ENCODE measurements at places on chromosomes 1 and 21.

GRCh38 chr1:223084464-223084866 lies 58.6 kb downstream of the TLR5 start:
- DNase-seq, result no peak

DNA sequence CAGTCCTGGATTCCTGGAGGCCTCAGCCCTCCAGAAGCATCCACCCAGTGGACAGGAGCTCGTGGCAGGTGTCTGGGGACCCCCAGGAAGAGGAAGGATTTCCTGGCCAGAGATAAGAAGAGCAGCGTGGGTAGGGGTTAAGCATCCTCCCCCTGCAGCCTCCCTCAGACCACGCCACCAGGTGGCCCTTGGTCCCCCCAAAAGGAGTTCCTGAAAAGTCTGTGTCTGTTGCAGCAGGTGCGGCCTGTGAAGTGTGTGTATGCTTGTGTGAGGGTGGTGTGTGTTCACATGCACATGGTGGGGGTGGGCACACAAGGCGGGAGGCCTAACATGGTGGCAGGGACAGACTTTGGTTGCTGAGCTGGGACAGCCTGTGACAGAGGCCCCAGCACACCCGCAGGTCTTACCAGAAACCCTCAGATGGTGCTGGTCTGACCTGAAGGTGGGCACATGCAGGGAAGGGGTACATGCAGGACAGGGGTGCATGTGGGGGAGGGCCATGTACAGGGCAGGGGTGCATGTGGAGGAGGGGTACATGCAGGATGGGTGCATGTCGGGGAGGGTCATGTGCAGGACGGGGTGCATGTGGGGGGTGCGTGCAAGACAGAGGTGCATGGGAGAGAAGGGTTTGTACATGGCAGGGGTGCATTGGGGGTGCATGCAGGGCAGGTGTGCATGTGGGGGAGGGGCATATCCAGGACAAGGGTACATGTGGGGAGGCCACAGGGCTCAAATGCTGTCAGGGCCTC lies 18.2 kb upstream of the RUNX3 start:
- DNase-seq, result no peak

GRCh38 chr1:101219924-101220870 lies 16.6 kb upstream of the S1PR1 start:
- DNase-seq, result no peak

GRCh38 chr1:24308365-24309015 lies 10.7 kb upstream of the GRHL3 start:
- DNase-seq, result no peak

DNA sequence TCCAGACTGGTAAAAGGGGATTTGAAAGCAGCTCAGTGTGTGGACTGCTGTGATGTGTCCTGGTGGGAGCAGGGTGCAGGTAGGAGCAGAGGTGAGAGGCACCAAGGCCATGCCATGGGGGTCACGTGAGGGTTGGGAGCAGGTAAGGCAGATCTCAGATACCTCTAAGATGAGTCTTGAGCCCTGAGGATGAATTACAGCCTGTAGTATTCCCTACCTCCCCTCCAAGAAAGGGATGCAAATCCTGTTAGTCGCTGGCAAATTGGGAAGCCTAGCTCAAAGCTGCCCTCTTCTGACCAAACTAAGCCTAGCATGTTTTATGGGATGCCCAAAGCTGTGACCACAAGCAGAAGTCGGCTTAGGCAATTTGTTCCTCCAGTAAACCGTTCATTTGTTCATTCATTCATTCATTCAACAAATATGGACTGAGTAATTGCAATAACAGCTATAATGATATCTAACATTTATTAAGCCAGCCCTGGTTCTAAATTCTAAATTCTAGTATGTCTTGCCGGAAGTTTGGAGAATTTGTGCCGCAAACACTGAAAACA lies 3.9 kb upstream of the NUAK2 start:
- DNase-seq, result peak; percentile 16

DNA sequence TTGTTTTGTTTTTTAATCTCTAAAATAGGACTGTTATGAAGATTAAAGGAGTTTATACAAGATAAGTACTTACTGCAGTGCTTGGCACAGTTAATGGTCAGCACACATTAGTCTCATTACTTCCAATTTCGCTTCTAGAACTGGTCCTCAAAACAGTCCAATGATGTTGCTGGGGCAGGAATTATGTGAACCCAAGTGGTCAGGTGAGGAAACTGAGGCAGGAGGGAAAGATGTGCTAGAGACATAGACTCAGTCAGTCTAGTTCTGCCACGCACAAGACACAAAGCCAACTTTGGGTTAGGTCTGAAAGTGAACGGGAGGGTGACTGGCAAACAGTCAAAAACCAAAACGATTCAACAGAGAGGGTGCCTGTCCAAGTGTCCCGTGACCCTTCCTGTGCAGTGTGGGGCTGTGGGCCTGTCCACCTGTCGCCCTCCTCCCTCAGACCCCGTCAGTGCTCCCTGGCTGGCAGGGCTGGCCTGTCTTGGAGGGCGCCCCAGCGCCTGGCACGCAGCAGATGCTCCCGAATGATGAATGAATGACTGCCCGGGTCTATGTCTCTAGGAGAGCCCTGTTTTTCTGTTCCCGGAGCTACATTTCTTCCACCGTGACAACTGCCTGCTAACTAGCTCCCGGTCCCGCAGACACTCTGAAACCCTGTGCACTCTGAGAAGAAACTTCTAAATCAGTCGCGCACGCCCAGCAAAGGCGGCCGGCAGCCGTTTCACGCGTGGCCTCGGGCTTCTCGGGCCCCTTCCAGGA lies 2.4 kb downstream of the LRP8 start:
- DNase-seq, result no peak

DNA sequence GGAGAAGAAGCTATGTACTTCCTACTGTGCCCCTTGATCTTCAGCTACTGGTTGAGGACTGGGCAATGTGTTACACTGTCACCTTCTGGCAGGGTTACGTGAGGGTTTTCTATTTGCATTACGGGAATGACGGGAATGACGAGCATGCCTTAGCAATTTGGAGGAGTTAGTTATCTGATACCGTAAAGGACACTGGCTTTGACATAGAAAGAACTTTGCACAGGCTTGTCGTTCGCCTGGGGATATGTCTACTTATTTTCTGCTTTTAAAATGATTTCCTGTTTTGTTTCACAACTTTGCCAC lies 19.8 kb upstream of the ACBD6 start:
- DNase-seq, result no peak

DNA sequence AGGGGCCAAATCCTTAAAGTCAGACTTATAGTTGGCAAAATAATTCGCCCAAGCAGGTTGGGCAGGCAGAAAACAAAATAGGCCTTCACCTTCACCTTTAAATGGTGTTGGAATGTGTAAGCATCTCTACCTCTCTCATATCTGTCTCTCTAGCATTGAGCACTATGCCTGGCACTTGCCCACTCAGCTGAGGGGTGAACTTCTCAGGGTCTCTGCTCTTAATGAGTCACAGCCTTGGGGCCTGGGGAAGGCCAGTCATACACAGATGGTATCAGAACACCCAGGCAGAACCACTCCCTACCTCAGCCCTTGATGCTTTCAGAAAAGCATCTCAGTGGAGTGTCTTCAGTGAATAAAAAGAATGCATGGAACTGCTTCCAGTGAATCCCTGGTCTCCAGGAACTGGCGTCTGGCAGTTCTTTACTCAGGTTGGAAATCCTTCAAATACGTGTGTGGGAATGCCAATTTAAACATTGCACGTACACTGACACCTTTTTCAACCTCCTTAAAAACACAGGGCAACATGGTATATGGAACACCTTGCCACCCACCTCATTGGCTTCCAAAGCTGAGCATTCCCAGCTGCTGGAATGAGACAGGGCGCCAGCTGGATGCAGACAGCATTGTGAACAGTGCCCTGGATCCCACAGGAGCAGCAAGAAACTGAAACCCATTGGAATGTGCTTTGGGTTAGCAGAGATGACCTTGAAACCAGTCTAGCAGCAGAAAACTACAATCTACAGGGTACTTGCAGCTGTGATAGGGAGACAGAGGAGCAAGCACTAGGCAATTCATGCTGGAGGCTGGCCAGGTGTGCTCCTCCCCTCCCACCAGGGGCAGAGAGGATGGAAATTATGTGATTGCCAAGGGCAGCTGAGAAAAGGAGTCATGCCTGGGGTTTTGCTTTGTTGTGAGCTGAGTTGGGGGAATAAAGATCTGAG lies 30.0 kb downstream of the ZNF697 start:
- no peak for DNase-seq

DNA sequence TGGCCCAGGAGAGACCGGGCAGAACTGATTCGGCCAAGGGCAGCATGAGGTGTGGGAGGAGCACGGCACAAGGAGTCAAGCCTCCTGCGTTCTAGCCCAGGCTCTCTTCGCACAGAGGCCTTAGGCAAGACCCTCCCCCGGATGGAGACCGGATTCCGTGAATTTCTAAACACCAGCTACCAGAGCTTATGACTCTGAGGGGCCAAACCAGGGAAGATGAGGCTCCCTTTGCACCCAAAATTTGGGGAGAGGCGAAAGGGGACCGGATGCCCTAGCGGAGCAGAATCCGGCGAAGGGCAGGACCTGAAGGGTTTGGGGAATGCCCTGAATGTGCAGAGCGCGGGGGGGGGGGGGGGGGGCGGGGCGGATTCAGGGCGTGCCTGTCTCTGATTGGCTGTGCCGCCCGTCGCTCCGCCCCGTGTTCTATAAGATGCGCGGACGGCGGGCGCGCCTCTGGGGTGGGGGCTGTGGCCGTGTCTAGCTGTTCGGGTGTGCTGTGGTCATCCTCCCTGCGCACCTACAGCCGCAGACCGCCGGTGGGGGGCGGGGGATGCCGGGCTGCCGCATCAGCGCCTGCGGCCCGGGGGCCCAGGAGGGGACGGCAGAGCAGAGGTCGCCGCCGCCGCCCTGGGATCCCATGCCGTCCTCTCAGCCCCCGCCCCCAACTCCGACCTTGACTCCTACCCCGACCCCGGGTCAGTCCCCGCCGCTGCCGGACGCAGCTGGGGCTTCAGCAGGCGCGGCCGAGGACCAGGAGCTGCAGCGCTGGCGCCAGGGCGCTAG lies at the start of gene TRNP1:
Gene TRNP1 (plus strand): TSS at position 456 of the 783 bp plus-strand sequence. CDS start 95 bp downstream, at position 551.
- peak; percentile 60 for DNase-seq

GRCh38 chr1:231124746-231125145 lies 37.1 kb upstream of the TRIM67 start:
- DNase-seq, result no peak

DNA sequence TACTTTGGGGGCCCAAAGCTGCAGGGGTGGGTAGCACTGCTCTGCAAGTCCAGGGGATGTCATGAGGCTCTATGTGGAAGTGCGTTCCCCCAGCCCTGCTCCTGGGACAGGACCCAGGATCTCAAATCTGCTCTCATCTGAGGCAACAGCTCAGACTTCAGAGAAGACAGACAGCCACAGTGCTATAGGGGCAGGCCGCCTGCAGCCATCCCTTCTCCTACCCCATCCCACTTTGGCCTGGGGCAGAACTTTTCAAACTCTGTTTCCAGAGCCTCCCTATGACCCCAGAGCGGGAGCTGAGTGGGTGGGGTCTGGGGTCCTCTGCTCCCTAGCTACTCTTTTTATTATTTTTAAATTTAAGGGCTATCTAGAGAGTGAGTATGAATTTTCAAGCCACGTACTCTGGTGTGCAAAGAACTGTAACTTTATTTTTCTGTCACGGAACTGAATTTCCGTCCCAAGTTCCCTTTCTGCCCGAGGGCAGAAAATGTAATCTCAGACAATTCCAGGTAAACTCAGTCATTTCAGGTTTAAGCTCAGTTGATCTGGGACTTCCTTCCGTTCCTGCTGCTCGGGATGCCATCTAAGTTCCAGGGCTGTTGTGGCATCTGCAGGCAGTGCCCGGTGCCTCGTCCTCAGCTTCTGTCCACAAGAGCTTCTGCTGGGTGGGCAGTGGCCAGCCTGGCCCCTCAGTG lies 98.3 kb downstream of the ACTL8 start:
- no peak for DNase-seq

- no peak for DNase-seq
These were observed 25.3 kb upstream of the VAMP3 start for GRCh38 chr1:7745783-7746182.

DNA sequence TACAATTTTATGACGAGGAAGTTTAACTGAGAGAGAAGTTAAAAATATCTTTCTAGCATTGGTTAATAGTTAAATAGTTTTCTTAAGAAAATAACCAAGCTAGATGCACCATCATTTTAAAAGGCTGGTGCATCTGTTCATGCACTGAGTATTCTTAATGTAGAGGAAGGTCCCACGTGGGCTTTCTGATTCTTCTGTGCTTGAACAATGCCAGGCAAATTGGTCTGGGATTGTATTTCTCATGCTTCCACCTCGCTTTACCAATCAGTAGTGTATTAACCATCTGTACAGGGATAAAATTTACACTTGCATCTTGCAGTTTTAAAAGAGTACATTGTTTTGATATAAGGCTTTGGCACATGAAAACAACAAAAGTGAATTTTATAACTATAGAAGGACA lies 47.4 kb upstream of the MTF2 start:
- DNase-seq, result no peak

GRCh38 chr1:39788426-39788757 lies 273 bp downstream of the BMP8B start:
- no peak for DNase-seq

DNA sequence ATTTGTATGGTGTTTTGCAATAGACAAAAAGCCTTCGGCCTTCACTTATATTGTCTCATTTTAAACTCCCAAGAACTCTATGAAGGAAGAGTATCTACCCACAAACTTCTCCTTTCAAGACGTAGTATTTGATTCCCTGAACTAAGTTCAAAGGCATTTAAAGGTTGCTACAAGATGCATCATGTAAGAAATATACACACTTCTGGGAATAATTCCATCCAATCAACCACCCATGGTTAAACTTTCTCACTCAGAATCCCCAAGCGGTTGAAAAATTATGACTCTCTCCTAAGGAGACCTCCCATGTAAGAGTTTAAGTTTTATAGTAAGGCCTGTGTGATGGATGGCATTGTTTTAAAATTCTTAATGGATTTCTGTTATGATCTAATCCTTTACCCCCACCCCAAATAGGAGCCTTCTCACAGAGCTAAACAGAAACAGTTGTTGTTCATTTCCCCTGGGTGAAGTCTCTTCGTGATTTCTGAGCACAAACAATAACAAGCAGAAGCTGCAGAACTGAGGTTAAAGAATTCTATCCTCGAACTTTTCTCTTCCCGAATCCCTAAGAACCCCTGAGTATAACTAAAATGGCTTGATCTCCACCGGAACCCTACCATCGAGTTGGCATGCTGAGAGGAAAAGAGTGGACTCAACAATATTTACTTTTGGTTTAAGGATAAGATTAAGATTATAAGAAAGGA lies 185.0 kb downstream of the TGFBR3 start:
- DNase-seq, result no peak

GRCh38 chr1:56852476-56852875 lies 2.1 kb upstream of the C8A start:
- no peak for DNase-seq

GRCh38 chr1:33370301-33370700 lies 49.4 kb upstream of the A3GALT2 start:
- DNase-seq, result no peak

GRCh38 chr1:175511496-175511895 lies 231.9 kb downstream of the TNR start:
- no peak for DNase-seq

DNA sequence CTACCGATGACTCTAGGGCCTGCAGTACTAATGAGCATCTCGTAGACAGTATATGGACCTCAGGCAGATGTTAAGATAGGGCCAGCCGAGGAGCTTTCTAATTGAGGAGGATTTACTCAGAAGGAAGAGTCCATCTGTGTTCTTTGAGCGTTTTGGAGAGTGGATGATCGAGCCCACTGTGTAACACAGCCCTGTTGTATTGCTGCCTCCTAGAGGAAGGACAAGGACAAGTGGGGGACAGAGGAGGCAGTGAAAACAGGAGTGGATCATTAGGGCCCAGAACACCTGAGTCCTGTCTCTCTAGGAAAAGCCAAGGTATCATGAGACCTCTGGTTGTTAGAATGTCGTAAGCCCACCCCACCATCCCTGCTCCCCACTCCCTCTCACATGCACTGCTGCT lies 62.9 kb downstream of the TBX19 start:
- DNase-seq, result no peak

- no peak for DNase-seq
These were observed 9.8 kb upstream of the CELSR2 start for GRCh38 chr1:109239409-109240068.

Measured in activated T-helper 2 cell treated with anti-CD3 and anti-CD28 coated beads, Interferon-gamma antibody, Interleukin-2, Interleukin-4, amounts not matched to agents 10 μg/mL and 5 μg/mL and 100 μg/mL, durations not matched to agents 14 hours and 24 hours and 36 hours (primary cell).